ENCODE measurements at places on chromosomes 13 and 19.

DNA sequence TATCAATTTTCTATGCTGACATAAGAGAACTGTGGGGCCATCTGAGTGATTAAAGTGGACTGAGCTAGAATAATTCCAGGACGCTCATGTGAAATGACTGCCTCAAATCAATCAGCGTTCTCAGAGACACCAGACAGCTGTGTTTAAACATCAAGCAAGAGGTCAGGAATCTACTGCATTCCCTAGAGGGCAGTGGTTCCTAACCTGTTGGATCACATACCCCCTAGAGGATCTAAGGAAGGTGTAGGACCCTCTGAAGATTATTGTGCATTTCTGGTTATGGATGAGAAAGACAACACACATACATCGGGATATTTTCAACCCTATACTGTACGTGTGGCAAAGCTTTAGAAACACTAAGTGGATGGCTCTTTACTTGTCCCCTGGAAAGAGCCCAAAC, 51.8 kb upstream of the FREM2 start:
- no peak for DNase-seq
- no peaks in the 10 kb centered on the region for H3K36me3 ChIP-seq
- H3K4me1 ChIP-seq = no peaks in the 10 kb centered on the region

DNA sequence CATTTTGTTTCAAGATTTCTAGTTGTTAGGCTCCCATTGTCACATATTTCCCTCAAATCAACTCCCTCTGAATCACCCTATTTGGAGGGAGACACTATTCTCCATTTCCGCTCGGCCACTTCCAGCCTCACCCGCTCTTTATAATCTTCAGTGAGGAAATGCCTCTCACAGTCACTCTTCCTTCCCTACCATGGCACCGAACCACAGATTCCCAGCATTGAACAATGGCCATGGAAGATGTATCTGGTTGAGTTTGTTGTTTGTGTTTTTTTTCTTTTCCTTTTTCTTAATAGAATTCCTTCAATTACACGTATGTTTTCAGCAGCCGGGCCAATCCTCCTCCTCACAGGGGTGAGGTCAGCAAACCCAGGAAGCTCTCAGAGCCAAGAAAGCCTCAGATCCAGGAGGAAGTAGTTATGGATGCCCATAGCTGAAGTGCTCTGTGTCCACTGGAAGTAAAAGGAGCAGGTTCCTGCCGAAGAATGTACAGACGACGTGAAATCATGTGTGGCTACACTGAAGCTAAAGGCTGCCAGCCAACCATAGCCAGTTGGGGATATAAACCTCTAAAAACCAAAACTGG, 472.1 kb downstream of the FOXO1 start:
- no peak overlapping the region for H3K4me3 ChIP-seq
- no peak overlapping the region for H3K27ac ChIP-seq
- peaks cover 23% of the 10 kb centered on the region for H3K4me1 ChIP-seq
- no peaks in the 10 kb centered on the region for H3K27me3 ChIP-seq
- no peaks in the 10 kb centered on the region for H3K36me3 ChIP-seq

GRCh38 chr19:55486971-55487923, 989 bp upstream of the SSC5D start:
- no peaks in the 10 kb centered on the region for H3K27me3 ChIP-seq
- no peak overlapping the region for H3K27ac ChIP-seq
- peaks cover 19% of the 10 kb centered on the region for H3K4me1 ChIP-seq
- H3K4me3 ChIP-seq = no peak overlapping the region
- no peak for DNase-seq

- DNase-seq = no peak
- H3K4me3 ChIP-seq = peak overlapping the region; percentile 96
- no peaks in the 10 kb centered on the region for H3K27me3 ChIP-seq
Measured at GRCh38 chr13:44989941-44990340, 603 bp downstream of the GPALPP1 start.

DNA sequence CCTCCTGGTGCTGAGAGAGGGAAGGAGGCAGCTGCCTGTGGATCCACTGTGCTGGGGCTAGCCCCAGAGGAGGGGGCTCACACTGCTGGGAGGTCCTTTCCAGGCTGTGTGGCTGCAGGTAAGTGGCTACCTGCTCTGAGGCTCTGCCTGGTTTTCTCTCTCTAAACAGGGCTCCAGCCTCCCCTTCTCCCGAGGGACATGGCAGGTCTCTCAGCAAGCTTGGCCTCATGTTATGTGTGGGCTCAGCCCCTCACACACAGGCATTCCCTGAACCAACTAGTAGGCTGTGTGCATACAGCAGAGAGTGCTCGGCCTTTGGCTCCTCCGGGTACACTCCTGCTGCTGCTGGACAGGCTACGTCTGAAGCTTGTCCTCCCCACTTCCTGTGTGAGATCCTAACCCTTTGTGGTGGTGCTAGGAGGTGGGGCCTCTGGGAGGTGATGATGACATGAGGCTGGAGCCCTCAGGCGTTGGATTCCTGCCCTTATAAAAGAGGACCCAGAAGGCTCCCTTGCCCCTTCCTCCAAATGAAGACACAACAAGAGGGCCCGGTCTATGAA, 4.2 kb downstream of the ZNF835 start:
- H3K36me3 ChIP-seq = no peaks in the 10 kb centered on the region
- no peak for DNase-seq
- no peaks in the 10 kb centered on the region for H3K4me1 ChIP-seq
- no peak overlapping the region for H3K4me3 ChIP-seq
- H3K27ac ChIP-seq = no peak overlapping the region
- H3K27me3 ChIP-seq = no peaks in the 10 kb centered on the region

DNA sequence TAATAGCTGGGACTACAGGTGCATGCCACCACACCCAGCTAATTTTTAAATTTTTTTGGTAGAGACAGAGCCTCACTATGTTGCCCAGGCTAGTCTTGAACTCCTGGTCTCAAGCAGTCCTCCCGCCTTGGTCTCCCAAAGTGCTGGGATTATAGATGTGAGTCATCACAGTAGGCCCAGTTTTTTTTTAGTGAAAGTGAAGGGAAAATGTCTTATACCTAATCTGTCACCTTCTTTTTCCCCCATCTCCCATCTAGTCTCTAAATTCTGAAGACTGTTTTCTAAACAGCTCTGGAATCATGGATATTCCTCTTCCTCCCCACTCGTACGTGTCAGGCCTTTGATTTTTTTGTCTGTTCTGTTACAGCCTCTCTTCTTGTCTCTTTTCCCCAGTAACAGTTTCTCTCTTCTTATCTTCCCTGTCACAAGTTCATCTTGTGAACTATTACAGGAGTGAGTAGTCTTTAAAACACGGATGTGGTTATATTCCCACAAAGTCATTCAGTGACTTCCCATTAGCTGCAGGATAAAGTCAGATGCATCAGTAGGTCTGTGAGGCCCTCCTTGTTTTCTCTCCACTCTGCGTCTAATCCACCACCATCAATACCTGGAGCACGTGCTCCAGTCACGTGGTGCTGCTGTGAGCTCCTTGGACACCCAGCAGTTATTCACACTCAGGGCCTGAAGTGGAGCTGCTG, 2.9 kb downstream of the CDC16 start:
- H3K36me3 ChIP-seq = peaks cover 38% of the 10 kb centered on the region
- H3K4me1 ChIP-seq = peaks cover 7% of the 10 kb centered on the region
- DNase-seq = no peak
- no peak overlapping the region for H3K4me3 ChIP-seq
- no peaks in the 10 kb centered on the region for H3K27me3 ChIP-seq

DNA sequence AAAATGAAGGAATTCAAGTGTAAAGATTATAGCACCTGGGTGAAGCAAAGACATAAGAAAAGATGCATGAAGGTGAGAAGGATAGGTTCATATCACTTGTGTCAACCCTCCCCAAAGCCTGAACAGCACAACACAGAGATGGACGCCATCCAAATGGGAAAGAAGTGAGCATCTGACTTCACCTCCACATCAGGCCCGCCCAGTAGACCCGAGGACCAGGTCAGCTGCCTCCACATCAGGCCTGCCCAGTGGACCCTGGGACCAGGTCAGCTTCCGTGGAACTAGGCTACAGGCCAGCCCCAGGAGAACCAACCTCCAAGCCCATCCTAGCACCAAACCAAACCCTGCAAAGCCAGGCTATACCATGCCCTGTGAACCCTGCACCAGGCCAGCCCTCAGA, 862.9 kb downstream of the UQCRFS1 start:
- H3K27ac ChIP-seq = no peak overlapping the region
- H3K4me1 ChIP-seq = no peaks in the 10 kb centered on the region
- DNase-seq = no peak
- H3K4me3 ChIP-seq = no peak overlapping the region
- H3K36me3 ChIP-seq = no peaks in the 10 kb centered on the region

- DNase-seq = no peak
- H3K27me3 ChIP-seq = no peaks in the 10 kb centered on the region
- H3K4me1 ChIP-seq = peaks cover 12% of the 10 kb centered on the region
- no peak overlapping the region for H3K4me3 ChIP-seq
Measured at GRCh38 chr13:50257646-50258045, 242.4 kb downstream of the KCNRG start.

- H3K4me3 ChIP-seq = no peak overlapping the region
- no peak for DNase-seq
- H3K36me3 ChIP-seq = no peaks in the 10 kb centered on the region
- H3K4me1 ChIP-seq = no peaks in the 10 kb centered on the region
- H3K27me3 ChIP-seq = no peaks in the 10 kb centered on the region
- no peak overlapping the region for H3K27ac ChIP-seq
Measured at GRCh38 chr19:57675881-57676280, 5.9 kb upstream of the ZNF551 start.

DNA sequence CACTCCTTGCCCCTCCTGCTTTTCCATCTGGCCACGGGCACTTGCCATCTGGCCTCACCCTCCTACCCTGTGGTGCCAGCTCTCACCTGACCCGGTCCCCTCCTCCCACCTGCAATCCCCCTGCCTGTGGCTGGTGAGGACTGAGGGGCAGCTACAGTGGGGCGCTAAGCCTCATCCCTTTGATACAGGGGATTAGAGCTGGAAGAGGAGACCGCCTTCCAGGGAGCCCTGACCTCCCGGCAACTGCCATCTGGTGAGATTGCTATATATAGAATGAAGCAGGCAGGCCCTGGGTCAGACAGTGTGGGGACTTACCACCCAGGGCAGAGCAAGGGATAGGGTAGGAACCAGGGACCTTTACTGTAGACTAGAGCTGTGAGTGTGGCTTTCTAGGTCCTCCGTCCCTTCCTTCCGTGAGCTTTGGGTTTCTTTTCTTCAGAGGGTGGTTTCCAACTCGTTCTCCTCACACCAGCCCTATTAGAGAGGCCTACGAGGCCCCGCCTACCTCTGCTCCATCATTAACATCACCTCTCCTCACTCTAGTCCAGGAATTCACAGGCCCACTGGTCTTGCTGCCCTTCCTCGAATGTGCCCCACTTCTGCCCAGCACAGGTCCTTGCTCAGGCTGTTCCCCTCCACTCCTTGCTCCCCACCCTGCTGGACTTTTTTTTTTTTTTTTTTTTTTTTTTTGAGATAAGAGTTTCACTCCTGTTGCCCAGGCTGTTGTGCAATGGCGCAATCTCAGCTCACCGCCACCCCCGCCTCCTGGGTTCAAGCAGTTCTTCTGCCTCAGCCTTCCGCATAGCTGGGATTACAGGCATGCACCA, 7.7 kb downstream of the KASH5 start:
- H3K36me3 ChIP-seq = no peaks in the 10 kb centered on the region
- no peak for DNase-seq
- no peak overlapping the region for H3K4me3 ChIP-seq
- H3K4me1 ChIP-seq = peaks cover 16% of the 10 kb centered on the region
- no peaks in the 10 kb centered on the region for H3K27me3 ChIP-seq

DNA sequence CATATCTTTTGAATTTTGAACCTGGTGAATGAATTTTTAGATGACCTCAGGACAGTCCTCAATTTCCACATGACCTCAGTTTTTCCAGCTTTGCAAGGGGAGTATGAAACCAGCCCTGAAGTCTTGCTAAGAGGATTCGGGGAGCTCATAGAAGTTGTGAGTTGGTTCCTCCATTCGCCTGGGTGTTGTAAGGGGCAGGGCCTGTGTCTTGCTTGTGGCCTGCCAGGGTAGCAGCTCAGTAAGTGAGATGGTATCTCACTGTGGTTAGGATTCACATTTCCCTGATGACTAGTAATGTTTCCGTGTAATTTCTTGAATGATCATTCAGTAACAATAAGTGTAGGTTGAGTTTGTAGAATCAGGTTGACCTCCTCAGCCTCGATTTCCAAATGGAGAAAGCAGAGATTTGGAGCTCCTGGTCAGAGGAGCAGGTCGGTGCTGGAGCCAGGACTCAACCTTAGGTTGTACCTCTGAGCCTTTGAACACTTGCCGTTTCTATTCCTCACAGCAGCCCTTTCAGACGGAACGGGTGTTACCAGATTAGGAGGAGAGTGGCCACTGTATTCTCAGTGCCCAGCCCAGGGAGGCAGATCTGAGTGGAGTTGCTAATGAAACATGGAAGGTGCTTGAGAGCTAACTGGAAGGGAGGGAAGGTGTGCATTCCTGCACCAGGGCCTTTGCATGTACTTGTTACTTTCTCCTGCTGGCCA, 14.6 kb downstream of the NACC1 start:
- peak overlapping the region; percentile 20 for H3K27ac ChIP-seq
- H3K36me3 ChIP-seq = peaks cover 27% of the 10 kb centered on the region
- H3K4me3 ChIP-seq = peak overlapping the region; percentile 2
- peaks cover 14% of the 10 kb centered on the region for H3K4me1 ChIP-seq
- H3K27me3 ChIP-seq = no peaks in the 10 kb centered on the region

- no peak for DNase-seq
- no peak overlapping the region for H3K4me3 ChIP-seq
- no peaks in the 10 kb centered on the region for H3K27me3 ChIP-seq
- no peak overlapping the region for H3K27ac ChIP-seq
- H3K36me3 ChIP-seq = no peaks in the 10 kb centered on the region
Measured at GRCh38 chr13:113166681-113167080, 8.2 kb downstream of the PROZ start.

- H3K4me3 ChIP-seq = no peak overlapping the region
- no peak for DNase-seq
- no peaks in the 10 kb centered on the region for H3K4me1 ChIP-seq
- H3K36me3 ChIP-seq = no peaks in the 10 kb centered on the region
- H3K27ac ChIP-seq = no peak overlapping the region
- H3K27me3 ChIP-seq = peaks cover 16% of the 10 kb centered on the region
Measured at GRCh38 chr13:21058361-21058760, 3.0 kb downstream of the LATS2 start.

DNA sequence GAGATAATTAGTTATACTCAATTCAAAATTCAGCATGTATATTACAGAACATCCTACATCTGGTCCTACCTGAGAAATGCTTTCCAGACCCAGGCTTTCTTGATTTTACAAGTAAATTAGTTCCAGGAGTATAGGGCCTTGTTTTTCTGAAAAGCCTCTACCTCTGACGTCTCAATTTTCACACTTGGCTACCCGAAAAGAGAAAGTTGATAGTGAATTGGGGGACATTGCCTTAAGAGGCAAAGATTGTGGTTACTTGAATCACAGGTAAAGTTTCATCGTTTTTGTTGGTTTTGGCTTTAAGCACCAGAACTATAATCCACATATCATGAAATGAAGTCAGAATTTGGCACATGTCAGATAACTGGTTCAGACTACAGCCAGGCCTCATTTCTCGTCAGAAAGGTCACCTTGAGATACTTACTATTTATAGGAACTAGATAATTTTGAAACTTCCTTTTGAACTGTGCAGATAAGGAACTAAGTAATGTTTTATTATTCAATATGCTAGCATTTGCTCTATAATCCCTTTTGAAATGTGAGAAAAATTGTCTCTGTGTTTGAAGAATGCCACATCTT, 30.8 kb downstream of the FAM124A start:
- no peak overlapping the region for H3K27ac ChIP-seq
- no peaks in the 10 kb centered on the region for H3K36me3 ChIP-seq
- no peak for DNase-seq
- no peaks in the 10 kb centered on the region for H3K4me1 ChIP-seq
